Kidney (tissue), 22 donors: ENCODE measurements at places on chromosomes 12 and 14.

GRCh38 chr14:47365233-47365632 lies 310.2 kb downstream of the MDGA2 start:
- no peak for DNase-seq

DNA sequence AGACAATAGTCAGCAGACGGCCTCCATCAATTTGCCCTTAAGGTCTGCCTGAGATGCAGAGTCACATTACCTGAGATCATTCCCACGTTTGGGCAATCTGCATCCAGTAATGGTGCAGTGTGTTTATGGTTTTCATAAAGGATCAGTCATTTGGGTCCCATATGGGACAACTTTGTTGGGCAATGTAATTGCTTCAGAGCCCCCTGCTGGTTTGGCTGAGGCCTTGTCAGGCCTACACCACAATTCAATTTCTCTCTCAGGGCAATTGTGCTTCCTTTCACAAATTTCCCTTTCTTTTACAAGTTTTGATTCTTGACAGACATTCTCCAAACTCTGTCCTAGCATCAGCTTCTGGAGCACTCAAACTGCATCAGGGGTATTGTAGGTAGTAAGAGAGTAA lies 191.2 kb upstream of the SSTR1 start:
- DNase-seq = no peak

GRCh38 chr12:47799357-47799955 lies 20.2 kb downstream of the HDAC7 start:
- DNase-seq = no peak

- no peak for DNase-seq
Observed at GRCh38 chr12:133120385-133121191, 9.5 kb downstream of the ZNF891 start.

- no peak for DNase-seq
Observed at GRCh38 chr12:49174218-49174617, 14.7 kb downstream of the TUBA1A start.

- no peak for DNase-seq
Observed at GRCh38 chr14:48936362-48936761, 649.8 kb downstream of the RPS29 start.

GRCh38 chr12:109592905-109593272 lies 19.3 kb downstream of the MVK start:
- no peak for DNase-seq

- peak; percentile 93 for DNase-seq
Observed at GRCh38 chr14:23009939-23010726, at the start of gene C14orf93. Gene C14orf93 (minus strand): TSS chr14:23010143. CDS start chr14:22999023, 11,120 bp downstream.

DNA sequence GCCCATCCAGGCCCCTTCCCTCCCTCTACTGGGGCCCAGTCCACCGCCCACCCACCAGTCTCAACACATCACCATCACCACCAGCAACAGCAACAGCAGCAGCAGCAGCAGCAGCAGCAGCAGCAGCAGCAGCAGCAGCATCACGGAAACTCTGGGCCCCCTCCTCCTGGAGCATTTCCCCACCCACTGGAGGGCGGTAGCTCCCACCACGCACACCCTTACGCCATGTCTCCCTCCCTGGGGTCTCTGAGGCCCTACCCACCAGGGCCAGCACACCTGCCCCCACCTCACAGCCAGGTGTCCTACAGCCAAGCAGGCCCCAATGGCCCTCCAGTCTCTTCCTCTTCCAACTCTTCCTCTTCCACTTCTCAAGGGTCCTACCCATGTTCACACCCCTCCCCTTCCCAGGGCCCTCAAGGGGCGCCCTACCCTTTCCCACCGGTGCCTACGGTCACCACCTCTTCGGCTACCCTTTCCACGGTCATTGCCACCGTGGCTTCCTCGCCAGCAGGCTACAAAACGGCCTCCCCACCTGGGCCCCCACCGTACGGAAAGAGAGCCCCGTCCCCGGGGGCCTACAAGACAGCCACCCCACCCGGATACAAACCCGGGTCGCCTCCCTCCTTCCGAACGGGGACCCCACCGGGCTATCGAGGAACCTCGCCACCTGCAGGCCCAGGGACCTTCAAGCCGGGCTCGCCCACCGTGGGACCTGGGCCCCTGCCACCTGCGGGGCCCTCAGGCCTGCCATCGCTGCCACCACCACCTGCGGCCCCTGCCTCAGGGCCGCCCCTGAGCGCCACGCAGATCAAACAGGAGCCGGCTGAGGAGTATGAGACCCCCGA lies 6.8 kb upstream of the RNU7-1 start:
- DNase-seq = no peak

GRCh38 chr14:63918411-63918810 lies 65.6 kb downstream of the SYNE2 start:
- DNase-seq = no peak

DNA sequence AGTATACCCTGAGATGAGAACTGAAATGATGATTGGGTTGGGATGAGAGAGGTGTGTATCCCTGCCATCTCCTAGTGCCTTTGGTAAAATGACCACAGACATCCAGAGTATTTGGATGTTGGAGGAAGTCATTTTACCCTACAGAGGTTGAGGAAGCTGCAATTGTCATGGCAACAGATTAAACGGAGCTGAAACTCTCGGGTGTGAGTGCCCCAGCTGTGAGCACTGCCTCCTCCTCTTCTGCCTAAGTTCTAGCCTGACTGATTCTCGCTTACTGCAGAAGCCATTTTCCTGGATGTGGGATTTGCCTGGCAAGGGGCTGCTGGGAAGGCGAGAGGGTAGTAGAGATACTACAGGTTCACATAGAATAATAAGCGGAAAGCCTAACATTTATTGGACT lies 10.3 kb upstream of the PPP4R4 start:
- no peak for DNase-seq

GRCh38 chr12:42794806-42795205 lies 205.3 kb upstream of the PRICKLE1 start:
- DNase-seq = no peak

- no peak for DNase-seq
Observed at GRCh38 chr12:20646239-20646827, 48.8 kb upstream of the SLCO1C1 start.

DNA sequence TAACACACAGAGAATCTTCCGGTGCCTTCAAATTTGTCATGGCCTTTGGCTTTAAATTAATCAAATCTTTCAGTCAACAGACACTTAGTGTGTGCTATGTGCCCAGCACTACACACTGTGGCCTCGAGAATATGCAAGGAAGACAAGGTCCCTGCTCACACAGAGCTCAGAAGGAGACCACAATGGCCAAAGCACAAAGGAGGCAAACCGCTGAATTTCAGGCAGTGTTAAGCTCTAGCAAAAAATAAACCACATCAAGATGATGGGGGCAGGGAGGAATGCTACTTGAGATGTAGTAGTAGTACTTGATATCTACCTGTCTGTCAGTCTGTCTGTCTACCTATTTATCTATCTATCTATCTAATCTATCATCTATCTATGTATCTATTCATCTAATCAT lies 227.9 kb downstream of the TMEM132D start:
- DNase-seq = no peak

- DNase-seq = no peak
Observed at GRCh38 chr14:30381861-30382480, 177.0 kb upstream of the G2E3 start.

GRCh38 chr12:72989458-72989947 lies 717.3 kb downstream of the TRHDE start:
- DNase-seq = no peak

GRCh38 chr14:52802597-52802996 lies 11.2 kb upstream of the GNPNAT1 start:
- DNase-seq = no peak

GRCh38 chr14:99918781-99919180 lies 125.6 kb downstream of the EML1 start:
- DNase-seq = no peak

DNA sequence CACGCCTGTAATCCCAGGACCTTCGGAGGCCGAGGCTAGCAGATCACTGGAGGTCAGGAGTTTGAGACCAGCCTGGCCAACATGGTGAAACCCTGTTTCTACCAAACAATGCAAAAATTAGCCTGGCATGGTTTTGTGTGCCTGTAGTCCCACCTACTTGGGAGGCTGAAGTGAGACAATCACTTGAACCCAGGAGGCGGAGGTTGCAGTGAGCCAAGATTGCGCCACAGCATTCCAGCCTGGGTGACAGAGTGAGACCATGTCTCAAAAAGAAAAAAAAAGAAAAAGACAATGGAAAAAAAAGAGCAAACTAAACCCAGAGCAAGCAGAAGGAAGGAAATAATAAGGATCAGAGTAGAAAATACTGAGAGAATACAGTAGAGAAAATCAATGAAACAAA lies 5.4 kb downstream of the CHURC1 start:
- DNase-seq = no peak

- no peak for DNase-seq
Observed at GRCh38 chr12:93180566-93180965, 197.2 kb upstream of the NUDT4 start.

GRCh38 chr14:99277530-99277929 lies 5.5 kb upstream of the BCL11B start:
- no peak for DNase-seq
